Activated CD8-positive, alpha-beta memory T cell treated with anti-CD3 and anti-CD28 coated beads, Interleukin-2, amount 50 U/mL, for 4 hours (primary cell): ENCODE measurements at places on chromosomes 16 and 17.

- DNase-seq = no peak
Observed at GRCh38 chr17:16106161-16106891, 106.7 kb downstream of the TTC19 start.

GRCh38 chr17:4247361-4247970, 16.3 kb downstream of the ANKFY1 start:
- no peak for DNase-seq

GRCh38 chr16:86924537-86924936, 346.2 kb downstream of the FOXL1 start:
- no peak for DNase-seq

DNA sequence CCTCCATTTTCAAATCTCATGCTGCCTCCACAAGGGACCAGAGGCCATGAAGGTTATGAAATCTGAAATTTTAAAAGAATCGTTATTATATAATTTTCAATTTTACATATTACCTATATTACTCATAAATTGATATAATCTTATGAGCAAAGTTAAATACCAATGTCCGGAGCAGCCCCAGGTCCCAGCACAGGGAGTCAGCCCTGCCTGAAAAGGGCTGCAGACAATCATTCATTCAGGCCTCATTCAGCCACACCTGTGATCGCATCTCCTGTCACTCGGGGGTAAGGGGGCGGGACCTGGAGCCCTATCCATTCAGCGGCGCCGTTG, 172.5 kb downstream of the AHSP start:
- no peak for DNase-seq

GRCh38 chr16:48169896-48170295, 14.1 kb upstream of the ABCC12 start:
- DNase-seq = no peak

DNA sequence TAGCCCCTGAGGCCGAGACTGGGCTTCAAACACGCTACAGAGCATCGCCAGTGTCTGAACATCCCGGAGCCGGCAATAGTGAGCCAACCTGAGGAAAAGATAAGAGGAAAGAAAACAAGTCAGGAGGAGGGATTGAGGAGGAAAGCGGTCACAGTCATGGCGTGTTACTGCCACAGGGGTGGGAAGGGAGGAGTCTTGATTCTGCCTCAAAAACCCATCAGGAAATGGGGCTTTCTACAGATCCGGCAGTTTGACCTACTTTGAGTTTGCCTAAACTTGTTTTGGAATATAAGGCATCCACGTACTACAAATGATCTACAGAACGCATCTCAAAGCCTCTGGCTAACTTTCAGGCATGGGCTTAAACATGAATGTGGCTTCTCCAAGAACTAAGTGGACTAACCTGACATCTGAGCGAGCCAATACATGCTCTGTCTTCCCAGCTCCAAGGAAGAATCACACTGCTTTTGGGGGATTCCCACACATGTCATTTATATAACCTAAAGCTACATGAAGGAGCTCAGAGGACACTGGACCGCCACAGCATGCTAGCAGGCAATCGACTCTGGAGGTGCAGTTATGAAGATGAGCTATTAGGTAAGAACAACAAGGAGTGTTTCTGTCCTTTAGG, 96.6 kb downstream of the WDR59 start:
- DNase-seq = no peak

GRCh38 chr16:14362774-14363371, 267.2 kb downstream of the PARN start:
- no peak for DNase-seq

GRCh38 chr16:86975445-86975844, 341.7 kb downstream of the C16orf95 start:
- no peak for DNase-seq

DNA sequence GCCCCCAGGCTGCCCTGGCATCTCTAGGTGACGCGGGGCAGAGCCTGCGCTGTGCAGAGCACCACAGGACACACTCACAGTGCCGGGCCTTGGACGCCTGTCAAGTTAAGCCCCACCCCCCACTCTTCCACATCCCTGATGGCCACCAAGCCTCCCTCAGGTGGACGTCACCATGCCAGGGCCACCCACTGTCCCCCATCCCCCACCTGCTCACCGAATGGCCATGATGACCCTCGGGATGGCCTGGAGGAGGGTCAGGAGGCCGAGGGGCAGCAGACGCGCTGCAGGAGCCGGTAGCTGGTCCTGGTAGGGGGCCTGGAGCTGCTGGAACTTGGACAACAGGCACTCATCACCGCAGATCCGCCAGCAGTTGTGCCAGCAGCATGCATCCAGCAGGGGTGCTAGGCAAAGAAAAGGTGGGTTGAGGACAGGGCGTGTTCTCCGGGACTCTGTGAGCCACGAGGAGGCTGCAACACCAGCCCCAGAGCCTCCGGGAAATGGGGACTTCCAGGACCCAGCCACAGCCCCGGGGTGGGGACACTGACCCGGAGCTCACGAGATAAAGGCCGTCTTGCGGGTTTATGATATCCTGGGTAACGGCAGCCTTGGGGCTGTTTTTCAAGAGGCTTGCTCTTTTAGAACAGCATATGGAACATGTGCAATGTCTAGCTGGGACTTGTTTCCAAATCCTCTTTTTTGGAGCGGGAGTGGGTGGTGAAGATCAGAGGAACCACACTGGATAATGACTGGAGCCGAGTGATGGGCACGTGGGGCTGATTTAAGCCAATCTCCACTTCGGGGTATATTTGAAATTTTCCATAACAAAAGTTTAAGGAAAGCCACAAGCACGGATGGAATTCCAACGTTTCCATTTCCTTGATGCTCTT, 11.4 kb downstream of the C16orf95 start:
- no peak for DNase-seq

- no peak for DNase-seq
Observed at GRCh38 chr16:80337786-80338185, 203.0 kb upstream of the DYNLRB2 start.

DNA sequence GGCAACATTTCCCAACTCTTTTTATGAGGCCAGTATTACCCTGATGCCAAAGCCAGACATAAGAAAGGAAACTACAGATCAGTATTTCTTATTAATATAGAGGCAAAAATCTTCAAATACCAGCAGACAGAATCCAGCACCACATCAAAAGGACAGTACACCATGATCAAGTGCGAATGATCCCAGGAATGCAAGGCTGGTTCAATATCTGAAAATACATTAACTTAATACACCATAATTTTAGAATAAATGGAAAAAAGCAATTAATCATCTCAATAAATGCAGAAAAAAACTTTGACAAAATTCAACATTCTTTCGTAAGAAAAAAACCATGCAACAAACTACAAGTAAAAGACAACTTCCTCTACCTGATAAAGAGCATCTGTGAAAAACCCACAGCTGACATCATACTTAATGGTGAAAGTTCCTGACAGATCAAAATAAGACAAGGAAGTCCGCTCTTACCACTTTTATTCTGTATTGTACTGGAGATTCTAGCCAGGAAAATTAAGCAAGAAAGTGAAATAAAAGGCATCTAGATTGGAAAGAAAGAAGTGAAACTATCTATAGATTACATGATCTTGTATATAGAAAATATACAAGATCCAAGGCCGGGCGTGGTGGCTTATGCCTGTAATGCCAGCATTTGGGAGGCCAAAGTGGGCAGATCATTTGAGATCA, 26.4 kb upstream of the MAPK3 start:
- no peak for DNase-seq

DNA sequence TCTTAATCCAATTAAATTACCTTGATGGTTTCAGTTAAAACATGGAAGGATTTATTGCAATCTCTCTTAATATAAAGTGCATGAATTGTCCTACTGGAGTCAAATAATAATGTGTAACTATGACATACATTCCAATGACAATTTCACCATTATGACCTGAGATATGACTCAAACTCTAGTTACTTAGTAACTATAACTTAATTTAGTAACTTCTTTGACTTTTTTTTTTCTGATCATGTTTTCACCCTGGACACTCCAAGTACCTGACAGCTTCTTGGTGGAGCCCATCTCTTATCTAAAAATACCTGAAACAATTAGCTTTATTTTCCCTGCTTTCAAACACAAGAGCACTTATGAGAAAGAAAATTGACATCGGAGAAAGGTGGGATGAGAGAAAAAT, 123.7 kb downstream of the STX8 start:
- no peak for DNase-seq

GRCh38 chr16:9556949-9557665, 465.7 kb downstream of the HAPSTR1 start:
- no peak for DNase-seq

DNA sequence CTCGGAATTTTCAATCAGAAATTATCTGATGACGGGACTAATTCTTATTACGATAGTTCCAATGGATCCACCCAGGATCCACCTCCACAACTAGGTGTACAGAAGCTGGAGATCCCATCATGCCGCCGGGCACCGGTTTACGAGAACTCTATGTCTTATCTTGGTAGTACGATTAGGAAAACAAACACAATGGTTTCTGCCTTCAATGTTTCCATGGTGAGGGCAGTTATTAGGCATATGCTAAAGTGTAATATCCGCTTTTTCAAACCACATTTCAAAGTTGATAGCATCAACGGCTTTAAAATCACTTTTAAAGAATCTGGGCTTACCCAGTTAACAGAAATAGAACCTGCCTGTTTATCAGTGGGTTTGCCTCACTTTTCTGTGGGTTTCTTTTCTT, 705.7 kb downstream of the MAF start:
- no peak for DNase-seq
